ENCODE measurements at places on chromosomes 2 and 18. TPM values are rescaled to one million over a fixed set of nuclear protein-coding genes. Genes with fewer than 3 reads are reported as not detected.

Gene TNS1
- total RNA-seq: 101 TPM

Gene WDR35
- 3.4 TPM for total RNA-seq

Gene CD226
- total RNA-seq: 3.2 TPM

DNA sequence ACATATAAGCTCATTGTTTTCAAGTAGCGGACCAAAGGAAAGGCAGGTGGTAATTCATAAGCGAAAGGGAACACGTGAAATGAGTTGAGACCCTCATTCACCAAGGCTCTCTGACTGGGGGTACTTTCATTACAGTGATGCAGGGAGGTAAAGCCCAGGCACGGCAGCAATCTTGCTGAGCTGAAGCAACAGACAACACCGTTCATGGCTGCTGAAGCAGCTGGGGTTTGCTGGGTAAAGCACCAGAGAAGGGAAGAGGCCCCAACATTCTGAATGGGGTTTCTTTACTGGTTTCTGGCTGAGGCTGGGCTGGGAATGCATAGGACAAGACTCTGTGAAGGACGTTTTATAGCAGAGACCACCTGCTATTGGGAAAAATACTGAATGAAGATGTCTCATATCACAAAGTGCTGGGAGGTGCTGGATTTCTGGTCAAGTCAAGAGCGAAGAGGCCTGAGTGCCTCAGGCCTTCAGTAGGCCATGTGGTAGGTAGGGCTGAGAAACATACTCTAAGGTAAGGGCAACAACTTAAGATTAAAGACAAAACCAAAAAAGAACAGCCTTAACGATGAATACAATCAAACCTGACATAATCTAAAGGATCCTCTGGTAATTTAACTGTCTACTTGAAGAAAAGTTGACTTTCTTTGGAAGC lies 324.7 kb upstream of the PIK3C3 start:
- no peak for DNase-seq

DNA sequence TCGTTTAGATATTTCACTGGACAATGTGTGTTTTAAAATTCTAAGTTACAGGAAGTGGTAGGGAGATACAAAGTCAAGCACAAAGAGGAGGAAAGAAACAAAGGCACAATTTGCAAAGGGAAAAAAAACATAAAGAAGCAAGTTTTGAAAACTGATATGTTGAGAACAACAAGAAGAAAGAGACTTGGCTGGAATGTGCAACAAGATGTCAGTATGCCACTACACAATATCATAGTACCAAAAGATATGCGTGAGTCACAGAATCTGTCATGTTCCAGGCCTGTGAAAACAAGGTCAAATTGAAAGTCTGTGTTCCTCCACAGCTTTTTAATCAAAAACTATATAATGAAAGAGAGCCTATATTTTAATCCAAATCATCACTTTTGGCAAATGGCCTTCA lies 12.0 kb downstream of the EXOC6B start:
- DNase-seq: no peak

DNA sequence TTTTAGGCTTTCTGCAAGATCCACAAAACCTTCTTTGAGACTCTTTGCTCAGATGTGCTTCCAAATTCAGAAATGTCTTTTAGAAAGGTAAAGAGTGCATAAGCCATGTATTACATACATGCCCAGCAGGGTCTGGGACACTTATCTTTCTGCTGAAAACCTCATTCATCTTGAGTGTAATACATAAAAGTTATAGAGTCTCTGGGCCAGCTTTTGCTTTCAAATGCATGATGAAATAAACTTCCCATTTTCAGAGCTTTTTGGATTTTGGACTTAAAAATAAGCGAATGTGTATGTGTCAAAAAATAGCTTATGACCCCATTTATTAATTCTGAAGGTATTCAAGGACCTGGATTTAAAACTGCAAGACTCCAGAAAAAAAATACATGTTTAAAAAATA lies 8.0 kb downstream of the CYRIA start:
- no peak for DNase-seq

DNA sequence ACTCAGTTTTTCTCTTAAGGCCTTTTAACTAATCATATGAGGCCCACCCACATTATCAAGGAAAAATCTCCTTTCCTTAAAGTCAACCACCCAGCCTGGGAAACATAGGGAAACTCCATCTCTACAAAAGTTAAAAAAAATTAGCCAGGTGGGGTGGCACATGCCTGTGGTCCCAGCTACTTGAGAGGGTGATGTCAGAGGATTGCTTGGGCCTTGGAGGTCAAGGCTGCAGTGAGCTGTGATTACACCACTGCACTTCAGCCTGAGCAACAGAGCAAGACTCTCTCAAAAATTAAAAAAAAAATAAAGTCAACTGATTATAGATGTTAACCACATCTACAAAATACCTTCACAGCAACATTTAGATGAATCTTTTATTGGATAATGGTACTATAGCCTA lies 5.8 kb downstream of the DPYSL5 start:
- no peak for DNase-seq

- DNase-seq: no peak
These were observed 1171.3 kb downstream of the DSC3 start for GRCh38 chr18:29871246-29871645.

GRCh38 chr2:236219411-236219810 lies 44.8 kb downstream of the ASB18 start:
- no peak for DNase-seq

DNA sequence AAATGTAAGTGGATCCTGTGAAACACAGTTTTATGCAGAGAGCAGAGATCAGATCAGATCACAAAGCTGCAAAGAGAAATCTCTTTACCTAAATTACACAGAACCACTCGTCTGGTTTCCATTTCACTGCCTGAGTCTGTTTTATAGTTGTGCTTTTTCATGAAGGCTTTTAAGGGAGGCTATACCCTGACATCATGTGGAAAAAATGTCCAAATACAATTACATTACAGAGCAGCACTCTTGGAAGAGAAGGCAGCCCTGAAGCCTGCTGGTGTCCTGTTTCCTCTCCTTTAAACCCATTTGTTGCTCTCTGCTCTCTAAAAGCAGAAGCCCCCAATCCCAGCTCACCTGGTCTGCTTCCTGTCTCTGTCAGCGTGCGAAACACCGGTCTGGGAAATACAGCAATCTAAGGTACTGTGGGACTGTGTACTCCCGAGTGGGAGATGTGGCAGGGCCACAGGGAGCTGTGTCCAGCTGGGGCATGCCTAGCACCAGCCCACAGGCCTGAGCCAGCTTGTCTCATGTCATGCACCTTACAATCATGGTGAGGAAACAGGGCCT lies 24.8 kb upstream of the ZFP36L2 start:
- DNase-seq: no peak

DNA sequence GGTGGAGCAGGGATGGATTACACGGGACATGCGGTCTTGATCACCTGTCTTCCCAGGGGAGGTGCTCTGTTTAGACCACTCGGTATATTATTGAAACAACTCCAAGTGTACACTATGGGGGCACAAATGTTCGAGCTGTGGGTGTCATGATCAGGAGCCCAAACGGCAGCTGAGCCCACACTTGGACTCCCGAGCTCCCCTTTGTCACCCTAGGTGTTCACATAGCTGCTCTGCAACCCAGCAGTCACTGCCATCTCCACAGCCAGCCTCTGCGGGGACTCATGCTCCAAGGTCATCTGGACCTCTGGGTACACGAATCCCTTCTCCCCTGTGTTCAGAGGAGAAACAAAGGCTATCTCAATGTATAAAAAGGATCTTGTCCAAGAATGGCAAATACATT lies 46.0 kb downstream of the CAPN13 start:
- no peak for DNase-seq

DNA sequence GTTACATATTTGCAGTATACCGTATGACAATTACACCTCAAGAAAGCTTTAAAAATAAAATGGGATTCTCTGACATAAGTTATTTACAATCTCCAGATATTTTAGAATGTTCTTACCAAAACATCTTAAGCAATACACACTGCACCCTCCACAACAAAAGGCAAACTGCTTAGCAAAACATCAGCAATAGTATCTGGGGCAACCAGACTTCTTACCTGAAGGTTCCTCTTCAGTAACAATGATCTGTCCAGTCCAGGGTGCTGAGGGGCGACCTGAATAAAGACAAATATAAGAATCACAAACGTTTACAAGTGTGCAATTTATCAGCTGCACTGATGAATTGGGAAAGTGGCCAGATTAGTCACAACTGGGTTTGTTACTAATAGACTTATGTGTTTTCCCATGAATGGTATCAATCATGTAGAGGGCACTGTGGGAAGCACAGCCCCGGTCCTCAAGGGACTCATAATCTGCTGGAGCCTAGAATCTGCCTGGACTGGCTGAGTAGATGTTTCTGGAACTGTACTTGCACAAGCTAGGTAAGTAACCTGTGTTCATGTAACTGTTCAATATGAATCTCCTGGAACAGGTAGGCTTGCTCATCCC lies 70.7 kb downstream of the MYOM1 start:
- DNase-seq: no peak
